ENCODE measurements at places on chromosomes 2 and 18. TPM values are rescaled to one million over a fixed set of nuclear protein-coding genes. Genes with fewer than 3 reads are reported as not detected.

The MC4R gene
- not detected for total RNA-seq

The IAH1 gene
- total RNA-seq, result 35.8 TPM

The TRPM8 gene
- total RNA-seq, result not detected

The DSC2 gene
- total RNA-seq, result 68.6 TPM

The LCT gene
- not detected for total RNA-seq
